NCI-H226 (cell line): ENCODE measurements at places on chromosomes 1 and 21.
A peak's percentile ranks its signal among the peaks of the same experiment; 100 is the strongest.

DNA sequence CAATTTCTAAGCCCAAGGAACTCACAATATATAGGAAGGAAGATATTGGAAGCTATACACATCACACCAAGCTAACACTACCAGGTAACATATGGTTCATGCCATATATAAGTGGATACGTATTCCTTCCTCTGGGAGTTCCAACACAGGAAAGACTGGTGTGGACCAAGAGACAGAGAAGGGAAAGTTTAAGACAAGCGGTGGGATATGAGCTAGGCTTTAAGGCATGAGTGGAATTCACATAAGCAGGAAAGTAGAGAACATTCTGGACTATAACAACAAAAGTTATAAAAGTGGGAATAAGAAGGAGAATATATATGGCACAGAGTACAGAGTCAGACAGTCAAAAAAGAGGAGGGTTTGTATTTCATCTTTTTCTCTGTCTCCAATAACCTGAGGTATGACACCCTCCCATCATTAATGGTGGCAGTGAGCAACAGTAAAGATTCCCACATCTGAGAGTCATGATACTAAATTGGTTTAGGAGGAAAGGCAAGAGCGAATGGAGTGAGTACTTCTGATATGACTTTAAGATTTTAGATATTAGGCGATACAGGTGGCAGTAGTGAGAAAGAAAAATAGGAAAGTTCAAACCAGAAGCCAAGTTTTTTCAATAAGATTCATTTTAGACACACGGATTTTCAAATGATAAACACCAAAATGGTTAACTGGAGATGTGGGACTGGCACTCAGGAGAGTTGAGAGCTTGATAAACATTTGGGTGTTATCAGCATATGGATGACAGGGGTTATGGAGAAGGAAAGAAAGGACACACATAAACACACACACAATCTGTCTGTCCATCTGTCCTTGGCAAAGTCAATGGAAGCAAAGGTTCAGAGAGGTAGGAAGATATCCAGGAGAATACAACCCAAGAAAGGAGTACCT, 87.4 kb upstream of the TTC39A start:
- DNase-seq: no peak

GRCh38 chr1:172776071-172776470, 117.2 kb downstream of the FASLG start:
- no peak for DNase-seq

DNA sequence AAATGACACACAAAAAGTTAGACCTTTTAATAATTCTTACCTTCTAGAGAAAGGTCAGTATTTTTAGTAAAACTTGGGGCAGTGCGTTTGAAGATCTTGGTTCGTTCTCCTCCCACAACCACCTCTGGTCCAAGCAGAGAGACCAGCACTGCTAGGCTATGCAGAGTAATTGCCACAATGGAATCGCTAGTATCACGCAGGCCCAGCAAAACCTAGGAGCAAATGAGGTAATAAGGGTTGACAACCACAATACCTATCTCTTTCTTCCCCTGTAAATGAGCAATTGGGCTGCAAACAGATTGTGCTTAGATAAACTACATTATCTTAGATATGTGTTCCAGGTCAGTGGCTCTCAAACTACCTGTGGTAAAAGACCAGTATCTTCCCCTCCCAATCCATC, 34.7 kb downstream of the SCYL3 start:
- no peak for DNase-seq

GRCh38 chr21:45982758-45983648, 1.4 kb downstream of the COL6A1 start:
- no peak for DNase-seq

DNA sequence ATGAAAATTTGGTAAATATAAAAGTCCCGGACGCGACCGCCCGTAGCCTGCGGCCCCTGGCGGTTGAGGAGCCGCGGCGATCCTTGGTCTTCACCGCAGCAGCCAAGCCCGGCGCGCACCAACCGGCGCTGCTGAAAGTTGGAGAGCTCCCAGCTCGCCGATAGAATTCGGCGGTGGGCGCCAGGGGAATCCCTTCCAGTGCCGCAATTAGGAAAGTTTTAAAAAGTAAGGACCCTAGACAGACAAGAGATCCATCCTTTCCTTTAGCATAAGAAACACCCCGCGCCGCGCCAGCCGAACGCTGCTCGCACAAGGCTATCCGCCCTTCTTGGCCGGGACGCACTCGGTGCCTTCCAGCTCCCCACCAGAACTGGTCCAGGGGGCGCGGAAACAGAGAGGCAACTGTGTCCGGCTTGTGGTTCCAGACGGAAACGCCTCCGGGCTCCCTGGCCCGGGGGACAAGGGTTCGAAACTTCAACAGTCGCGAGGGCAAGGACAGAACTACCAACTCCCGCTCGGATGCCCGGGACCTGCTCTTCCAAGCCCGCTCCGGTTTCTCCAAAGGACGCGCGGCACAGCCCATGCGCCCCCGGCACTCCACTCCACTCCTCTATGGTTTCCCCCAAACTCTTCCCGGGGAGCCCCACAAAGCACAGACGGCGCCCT, 1.7 kb downstream of the FAM78B start:
- peak; percentile 29 for DNase-seq

GRCh38 chr21:32044205-32045180, 171.7 kb downstream of the HUNK start:
- no peak for DNase-seq

DNA sequence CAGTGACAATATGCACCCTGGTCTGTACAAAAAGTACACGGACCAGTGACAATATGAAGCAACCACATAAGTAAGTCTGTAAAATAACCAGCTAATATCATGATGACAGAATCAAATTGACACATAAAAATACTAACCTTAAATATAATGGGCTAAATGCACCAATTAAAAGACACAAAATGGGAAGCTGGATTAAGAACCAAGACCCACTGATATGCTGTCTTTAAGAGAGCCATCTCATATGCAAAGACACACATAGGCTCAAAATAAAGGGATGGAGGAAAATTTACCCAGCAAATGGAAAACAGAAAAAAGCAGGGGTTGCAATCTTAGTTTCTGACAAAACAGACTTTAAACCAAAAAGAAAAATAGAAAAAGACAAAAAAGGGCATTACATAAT, 70.4 kb upstream of the VCAM1 start:
- DNase-seq: no peak

- DNase-seq: peak; percentile 7
These were observed 3.6 kb downstream of the CTBS start for GRCh38 chr1:84570436-84571149.

DNA sequence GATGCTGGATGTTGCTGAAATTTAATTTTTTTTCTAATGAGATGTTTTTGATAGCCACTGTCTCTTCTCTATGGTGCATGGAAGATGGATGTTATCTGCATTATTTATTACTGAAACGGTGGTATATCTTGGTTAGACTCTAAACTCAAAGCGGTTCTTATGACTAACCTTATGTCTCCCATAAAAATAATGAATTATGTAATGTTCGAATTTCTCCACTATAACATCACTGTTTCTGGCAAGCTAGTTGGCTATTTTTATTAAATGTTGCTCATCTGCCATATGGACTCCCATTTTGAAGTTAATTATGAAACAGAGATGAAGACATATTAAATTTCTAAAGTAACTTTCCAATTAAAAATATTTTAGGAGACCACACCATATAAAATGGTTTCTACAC, 808.6 kb upstream of the ADGRL4 start:
- peak; percentile 16 for DNase-seq

DNA sequence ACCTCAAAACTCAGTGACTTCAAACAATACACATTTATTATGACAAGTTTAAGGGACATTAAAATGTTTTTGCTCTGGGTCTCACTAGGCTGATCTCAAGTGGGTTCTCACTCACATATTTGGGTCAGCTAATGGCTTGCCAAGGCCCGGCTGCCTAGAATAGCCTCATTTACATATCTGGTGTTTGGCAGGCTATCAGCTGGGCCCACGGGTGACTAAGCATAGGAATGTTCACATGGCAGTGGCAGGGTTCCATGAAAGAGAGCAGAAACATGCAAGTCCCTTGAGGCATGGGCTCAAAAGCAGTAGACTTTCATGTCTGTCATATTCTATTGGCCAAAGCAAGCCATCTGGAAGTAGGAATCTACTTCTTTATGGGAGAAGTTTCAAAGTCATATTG, 492.6 kb downstream of the KCNT2 start:
- peak; percentile 51 for DNase-seq

DNA sequence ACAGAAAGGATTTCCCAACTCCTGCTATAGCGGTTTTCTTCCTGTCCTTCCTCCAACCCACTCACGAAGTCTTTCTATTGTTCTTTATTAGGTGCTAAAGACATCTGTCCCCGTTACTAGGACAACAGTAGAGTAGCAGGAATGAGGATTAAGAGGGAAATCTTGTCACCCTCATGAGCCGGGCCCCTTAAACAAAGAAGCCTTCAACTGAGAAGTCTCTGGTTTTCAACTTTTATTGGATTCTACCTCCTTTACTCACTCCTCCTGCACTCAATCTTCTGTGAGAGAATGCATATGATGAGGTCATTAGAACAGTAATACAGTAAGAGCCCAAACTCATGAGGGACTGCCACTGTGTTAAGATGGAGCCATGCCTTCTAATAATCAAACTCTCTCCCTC, 206.3 kb downstream of the OMA1 start:
- DNase-seq: no peak

DNA sequence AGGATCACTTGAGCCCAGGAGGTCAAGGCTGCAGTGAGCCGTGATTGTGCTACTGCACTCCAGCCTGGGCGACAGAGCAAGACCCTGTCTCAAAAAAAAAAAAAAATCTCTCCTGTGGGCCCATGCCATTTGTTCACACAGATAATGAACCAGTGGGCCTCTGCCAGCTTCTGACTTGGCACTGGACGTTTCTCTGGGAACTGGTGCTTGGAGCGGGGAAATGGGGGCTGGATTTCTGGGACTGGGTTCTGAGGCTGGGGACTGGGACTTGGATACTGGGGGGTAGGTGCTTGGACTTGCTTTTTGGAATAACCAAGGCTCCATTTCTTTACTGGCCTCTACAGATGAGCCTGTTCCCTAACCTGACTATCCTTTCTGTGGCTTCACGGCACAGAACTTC, 9.7 kb downstream of the IFI6 start:
- no peak for DNase-seq

- no peak for DNase-seq
These were observed 14.7 kb downstream of the S100A10 start for GRCh38 chr1:151978922-151979321.

GRCh38 chr1:198660341-198661261, 21.8 kb downstream of the PTPRC start:
- DNase-seq: no peak

DNA sequence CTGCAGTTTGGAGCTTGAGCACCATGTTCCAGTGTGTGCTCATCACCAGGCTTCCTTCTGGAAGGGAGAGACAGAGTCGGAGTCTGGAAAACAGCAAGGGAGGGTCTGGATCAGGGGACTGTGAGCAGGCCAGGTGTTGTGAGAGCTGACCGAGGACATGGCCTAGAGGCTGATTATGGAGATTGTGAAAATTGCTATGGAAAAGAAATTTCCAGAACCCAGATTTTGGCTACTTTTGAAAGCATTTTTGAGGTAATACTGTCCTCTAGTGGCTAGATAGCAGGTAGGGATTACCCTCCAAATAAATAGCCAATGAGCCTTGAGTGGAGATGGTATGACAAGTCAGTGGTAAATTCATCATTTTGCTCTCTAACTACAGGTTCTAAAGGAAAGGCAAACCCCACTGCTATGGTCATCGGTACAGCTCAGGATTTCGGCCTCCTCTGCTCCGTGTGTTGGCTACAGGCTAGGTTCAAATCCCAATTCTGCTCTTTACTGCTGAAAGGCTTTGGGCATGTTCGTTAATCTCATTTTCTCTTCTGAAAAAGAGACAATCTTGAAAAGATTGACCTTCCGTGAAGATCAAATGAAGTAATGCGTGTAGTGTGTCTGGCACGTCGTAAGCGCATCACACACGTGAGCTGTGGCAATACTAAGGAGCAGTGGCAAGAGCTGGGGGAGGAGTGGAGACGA, 1.0 kb upstream of the HAO2 start:
- peak; percentile 15 for DNase-seq

- DNase-seq: no peak
These were observed 41.9 kb downstream of the C21orf91 start for GRCh38 chr21:17777072-17777765.

GRCh38 chr1:25672763-25673409, 56.3 kb downstream of the MAN1C1 start:
- DNase-seq: no peak

DNA sequence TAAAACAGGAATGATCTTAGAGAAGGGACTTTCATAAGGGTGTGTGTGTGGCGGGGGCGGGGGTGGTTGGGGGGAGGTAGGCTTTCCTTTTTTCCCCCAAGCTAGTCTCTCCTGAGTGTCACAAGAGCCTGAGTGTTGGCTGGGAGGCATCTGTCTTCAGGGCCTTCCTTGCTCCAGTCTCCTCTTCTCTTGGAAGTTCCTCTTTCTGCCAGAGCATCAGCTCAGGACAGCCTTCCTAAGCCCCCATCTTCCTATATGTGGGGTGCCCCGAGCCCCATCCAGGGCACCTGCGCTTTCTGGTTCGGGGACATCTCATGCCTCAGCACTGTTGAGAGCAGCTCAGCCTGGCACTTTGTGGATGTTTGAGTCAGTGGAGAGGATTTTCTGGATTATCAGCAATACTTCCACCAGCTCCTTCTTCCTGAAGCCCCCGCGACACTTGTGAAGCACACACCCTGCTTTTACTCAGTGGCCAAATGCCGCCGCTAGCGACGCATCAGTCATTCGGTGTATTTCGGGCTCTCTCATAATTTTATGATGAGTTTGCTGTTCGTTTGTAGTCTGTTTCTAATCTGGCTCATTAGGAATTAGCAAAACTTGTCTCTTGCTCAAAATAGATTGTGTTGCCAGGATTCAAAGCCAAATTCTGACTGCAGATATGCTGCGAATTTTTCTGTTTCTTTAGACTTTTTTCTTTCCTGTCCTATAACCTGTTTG, 61.7 kb downstream of the GALNT2 start:
- DNase-seq: no peak

GRCh38 chr1:20351911-20352701, 61.4 kb downstream of the VWA5B1 start:
- DNase-seq: no peak

DNA sequence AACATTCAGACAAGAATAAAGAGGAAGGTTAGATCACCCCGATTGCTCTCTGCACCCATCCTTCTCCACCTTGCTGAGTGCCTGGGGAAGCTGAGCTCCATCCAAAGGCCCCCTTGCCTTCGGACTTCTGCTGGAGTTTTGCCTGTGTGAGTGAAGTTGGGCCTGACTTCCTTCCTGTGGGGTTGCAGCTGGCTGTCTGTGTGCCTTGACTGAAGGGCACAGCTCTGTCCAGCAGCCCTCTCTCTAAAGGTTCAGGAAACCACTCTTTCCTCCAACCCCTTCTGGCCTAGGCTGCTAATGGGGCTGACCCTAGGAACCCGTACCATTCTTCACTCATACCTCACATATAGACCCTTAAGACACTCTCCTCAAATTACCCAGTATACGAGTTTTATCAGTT, 173.4 kb upstream of the HMCN1 start:
- no peak for DNase-seq
